ENCODE measurements at places on chromosomes 1 and 21.

DNA sequence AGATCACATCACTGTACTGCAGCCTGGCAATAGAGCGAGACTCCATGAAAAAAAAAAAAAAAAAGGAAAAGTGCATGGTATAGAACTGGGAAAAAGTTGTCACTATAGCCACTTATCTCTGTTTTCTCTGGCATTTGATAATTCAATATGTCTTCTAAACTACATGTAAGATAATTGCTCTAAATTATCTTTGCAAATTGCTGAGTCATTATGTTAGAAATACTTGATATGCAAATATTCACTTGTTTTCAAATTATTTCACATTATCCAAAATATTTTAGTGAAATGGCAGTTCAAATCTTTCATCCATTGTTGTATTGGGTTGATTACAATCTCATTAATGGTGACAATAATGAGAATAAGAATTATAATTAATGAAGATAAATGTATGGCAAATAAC, 1455.1 kb downstream of the KCNT2 start:
- no peak for DNase-seq

DNA sequence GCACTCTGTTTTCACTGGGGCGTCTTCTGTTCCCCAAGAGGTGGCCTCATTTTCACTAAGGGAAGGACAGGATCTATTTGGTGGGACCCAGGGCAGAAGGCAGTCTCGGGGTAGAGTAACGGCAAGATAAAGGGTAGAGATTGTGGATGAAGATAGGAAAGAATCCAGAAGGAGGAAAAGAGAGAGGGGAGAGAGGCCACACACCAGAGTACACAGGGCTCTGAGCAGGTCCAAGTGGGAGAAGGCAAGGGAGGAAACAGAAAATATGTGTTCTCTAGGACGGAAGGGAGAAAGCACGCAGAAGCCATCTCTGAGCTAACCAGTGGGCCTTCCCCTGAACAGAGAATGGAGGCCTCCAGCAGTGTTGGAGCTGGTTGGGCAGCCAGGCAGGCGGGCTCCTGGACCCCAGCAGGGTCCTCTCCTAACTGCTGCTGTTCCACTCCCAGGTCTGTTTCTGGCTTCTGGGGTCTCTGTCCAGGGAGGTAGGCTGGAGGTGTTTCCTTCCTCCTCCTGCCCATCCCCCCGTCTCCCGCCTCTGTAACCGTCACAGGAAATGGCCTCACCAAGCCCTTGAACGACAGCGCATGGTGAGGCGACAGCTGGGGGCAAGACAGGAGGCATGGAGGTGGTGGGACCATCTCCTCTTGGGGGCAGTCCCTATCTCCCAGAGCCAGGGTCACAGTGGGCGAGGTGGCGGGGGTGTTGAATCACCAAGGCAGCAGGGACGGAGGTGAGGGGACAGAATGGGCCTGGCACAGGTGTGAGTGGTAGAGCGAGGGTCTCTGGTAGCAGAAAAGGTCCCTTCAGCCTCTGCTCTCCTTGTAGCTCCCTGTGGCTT, 649 bp downstream of the PTPN7 start:
- no peak for DNase-seq

DNA sequence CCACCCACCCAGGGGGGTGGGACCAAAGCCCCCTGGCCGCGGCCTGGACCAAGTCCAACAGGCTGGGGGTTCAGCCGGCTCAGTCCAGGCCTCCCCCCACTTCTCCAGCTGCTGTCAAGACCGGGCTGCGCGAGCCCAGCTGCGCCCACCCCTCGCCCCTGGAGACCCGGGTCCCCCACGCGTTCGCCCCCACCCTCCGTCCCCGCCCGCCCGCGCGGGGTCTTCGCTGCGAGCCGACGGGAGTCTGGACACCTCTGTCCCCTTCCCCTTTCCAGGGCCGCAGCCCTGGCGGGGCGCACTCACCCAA, 253 bp downstream of the RAP1GAP start:
- no peak for DNase-seq

GRCh38 chr1:42966688-42967612, 8.3 kb upstream of the SLC2A1 start:
- DNase-seq: peak; percentile 93

- DNase-seq: no peak
These were observed 27.5 kb upstream of the SLAMF6 start for GRCh38 chr1:160550572-160551034.

GRCh38 chr1:93798291-93798690, 80.7 kb downstream of the DNTTIP2 start:
- peak; percentile 90 for DNase-seq

GRCh38 chr1:19369396-19370090, 57.4 kb downstream of the SLC66A1 start:
- no peak for DNase-seq

- DNase-seq: no peak
These were observed 44.1 kb downstream of the SNX7 start for GRCh38 chr1:98705591-98705990.

- no peak for DNase-seq
These were observed 11.4 kb downstream of the PLEKHO1 start for GRCh38 chr1:150160964-150161621.

- DNase-seq: no peak
These were observed 4.2 kb upstream of the ZNF496 start for GRCh38 chr1:247335882-247336281.

GRCh38 chr1:91798241-91798648, 87.7 kb downstream of the TGFBR3 start:
- no peak for DNase-seq

- DNase-seq: no peak
These were observed 81.0 kb downstream of the GLIS1 start for GRCh38 chr1:53657891-53658396.

DNA sequence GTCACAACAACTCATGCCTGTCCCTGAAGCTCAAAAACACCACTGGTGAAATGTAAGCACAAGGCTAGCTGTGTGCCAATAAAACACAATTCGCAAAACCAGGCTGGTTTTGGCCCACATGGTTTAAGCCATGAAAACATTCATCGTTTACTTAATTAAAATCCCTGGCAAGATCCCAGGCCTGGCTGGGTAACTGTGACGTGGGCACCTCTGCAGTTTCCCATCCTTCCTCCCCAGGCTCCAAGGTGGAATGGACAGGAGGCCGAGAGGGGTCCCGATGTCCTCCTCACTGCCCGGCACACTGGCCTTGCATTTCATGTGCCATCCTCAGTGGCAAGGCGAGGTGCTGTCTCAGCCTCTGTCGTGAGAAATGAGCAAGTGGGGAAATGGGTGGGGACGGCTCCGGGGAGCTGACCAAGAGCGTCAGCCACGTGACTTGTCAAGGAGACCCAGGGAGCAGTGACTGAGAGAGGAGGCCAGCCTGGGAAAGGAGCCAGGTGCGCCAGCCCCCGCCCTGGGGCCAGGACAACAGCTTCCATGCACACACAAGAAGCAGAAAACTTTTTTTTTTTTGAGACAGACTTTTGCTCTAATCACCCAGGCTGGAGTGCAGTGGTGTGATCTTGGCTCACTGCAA, 153.1 kb upstream of the RAB4A start:
- DNase-seq: no peak

- no peak for DNase-seq
These were observed 973 bp downstream of the C1orf74 start for GRCh38 chr1:209783386-209783785.

- DNase-seq: no peak
These were observed 27.8 kb downstream of the ZBTB17 start for GRCh38 chr1:15948091-15948591.

- no peak for DNase-seq
These were observed 27.0 kb upstream of the TIAM1 start for GRCh38 chr21:31370893-31371544.

- DNase-seq: no peak
These were observed 981.7 kb upstream of the B3GALT2 start for GRCh38 chr1:194167956-194168640.

DNA sequence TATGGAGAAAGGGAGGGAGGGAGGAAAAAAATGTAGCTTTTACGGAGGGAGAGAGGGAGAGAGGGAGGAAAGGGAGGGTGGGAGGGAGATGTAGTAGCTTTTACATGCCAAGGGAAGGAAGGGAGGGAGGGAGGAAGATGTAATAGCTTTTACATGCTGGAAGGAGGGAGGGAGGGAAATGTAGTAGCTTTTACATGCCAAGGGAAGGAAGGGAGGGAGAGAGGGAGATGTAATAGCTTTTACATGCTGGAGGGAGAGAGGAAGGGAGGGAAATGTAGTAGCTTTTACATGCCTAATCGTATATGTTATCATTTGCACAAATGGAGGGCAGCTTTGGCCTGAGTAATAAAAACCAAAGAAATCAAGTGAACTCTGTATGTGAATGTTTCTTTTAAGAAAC, 35.6 kb downstream of the EEIG2 start:
- DNase-seq: no peak

DNA sequence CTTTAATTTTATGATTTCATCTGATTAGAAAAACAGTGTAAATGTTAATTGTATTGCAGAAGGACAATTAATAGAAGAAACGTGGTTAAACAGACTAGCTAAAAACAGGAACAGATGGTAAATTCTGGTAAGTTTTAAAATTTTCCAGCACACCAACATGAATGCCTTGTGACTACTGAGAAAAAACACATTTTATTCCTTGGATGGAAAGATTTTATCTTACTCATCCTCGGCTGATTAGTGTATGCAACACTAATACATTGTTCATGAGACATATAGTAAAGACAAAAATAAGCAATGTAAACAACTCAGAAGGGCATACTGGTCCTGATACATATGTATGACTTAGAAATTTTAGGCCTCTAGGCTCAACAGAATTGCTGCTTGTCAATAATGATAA, 4.9 kb upstream of the AK5 start:
- DNase-seq: no peak

DNA sequence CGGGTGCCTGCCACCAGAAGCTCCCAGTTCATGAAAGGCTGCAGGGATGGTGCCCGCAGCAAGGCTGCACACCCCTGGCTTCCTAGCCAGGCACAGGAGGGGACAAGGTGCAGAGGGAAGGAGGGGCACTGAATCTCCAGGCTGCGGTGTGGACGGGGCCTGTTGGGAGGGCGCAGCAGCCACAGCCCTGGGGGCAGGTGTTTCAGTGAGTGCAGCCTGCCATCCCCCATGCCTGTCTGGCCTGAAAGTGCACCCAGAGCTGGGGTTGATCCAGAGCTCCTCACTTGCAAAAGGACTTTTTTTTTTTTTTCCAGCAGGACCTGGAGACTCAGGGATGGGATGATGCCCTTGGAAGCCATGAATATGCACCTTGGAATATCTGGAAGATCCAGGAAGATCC, 153.7 kb upstream of the C1orf174 start:
- no peak for DNase-seq

- DNase-seq: no peak
These were observed 190.5 kb downstream of the PTPRC start for GRCh38 chr1:198829356-198829755.

GRCh38 chr1:55213151-55213884, 1.8 kb downstream of the USP24 start:
- DNase-seq: no peak
